Mucosa of descending colon (tissue), 3 donors: ENCODE measurements at places on chromosomes 5 and 9. TPM values are rescaled to one million over a fixed set of nuclear protein-coding genes. Genes with fewer than 3 reads are reported as not detected.

Gene EGFLAM
- 2.1 TPM for total RNA-seq

Gene SPEF2
- total RNA-seq, result 4.2 TPM

Gene FSTL4
- total RNA-seq, result 0.57 TPM

Gene OXCT1
- total RNA-seq, result 27.0 TPM

Gene INPP5E
- total RNA-seq, result 9.6 TPM

- DNase-seq, result peak; percentile 25
These were observed 15.0 kb downstream of the SLC6A3 start for GRCh38 chr5:1430121-1430795.

GRCh38 chr5:41708604-41708940, 161.7 kb downstream of the OXCT1 start:
- DNase-seq, result peak; percentile 25

DNA sequence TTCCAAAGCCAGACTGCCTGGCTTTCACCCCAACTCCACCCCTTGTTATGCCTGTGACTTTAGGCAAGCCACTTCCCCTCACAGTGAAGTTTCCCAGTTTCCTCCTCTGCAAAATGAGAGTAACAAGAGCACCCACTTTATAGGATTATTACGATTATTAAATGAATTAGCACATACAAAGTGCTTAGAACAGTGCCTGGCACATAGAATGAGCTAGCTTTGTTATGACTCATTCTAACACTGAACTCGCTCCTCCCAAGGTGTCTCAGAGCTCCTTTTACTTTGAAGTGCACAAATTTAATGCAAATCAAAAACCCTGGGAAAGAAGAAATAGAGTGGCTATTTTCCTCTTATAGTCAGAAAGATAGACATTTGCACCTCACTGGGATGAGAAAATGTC, 34.3 kb downstream of the DNAH5 start:
- DNase-seq, result no peak
